ENCODE measurements at places on chromosomes 6 and 20.

DNA sequence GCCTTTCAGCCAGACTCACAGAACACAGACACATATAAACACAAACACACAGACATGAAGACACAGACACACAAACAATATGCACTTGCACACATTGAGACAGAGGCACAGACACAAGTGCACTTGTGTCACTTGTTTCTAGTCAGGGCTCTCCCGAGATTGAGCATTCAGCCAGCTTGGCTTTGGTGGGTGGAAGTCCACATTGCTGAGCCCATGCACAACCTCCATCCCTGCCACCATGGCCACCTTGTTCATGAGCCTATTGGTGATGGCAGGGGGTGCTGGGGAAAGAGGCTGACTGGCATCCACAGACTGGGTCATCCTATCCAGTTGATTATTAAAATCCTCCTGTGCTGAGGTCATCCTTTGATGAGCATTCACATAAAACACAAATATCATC lies 11.5 kb upstream of the CST7 start:
- no peak for DNase-seq

GRCh38 chr6:133093956-133094355 lies 147.2 kb upstream of the EYA4 start:
- DNase-seq = no peak

- DNase-seq = no peak
Observed at GRCh38 chr6:135318738-135319469, 137.8 kb downstream of the MYB start.

DNA sequence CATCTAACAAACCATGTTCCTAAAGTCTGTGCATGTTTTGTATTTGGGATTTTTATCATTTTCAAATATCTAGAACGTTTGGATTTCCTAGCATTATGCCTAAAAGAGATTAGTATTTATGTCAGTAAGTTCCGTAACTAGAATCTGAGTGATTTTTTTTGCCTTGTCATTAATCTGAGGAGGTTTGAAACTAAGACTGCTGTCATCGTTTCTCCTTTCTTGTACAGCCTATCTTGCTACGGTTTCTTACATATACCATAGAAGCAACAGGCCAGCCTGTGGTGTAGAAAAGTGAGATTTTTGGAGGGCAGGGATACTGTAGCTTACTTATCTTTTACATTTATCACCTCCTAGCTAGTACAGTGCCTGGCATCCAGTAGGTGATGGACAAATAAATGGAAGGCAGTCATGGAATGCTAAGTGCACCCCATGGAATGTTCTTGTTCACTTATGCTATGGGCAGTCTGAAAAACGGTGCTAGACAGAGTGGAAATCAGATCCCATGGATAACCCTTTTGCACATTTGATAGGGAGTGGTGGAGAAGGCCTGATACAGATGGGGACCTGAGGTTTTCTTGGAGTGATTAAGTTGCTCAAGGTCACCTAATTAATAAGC lies 93.9 kb downstream of the ARID1B start:
- DNase-seq = no peak

DNA sequence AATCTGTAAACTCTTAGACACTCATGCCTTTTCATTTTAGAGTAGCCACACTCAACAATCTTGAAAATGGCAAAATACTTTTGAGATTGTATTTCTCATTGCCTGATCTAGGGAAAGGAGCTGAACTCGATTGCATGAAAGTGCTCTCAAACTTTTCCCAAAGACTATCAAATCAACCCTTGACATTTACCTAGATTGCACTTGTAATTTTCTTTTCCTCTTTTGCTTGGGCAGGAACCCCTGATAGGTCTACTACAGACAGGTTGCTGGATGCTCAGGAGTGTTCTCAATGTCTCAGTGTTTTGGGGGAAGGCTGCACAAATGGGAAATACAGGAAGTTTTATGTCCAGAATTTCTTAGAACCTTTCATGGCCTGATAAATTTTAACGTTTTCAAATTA lies 468.0 kb upstream of the GJE1 start:
- DNase-seq = no peak

GRCh38 chr6:93177438-93177837 lies 241.9 kb downstream of the EPHA7 start:
- DNase-seq = no peak

DNA sequence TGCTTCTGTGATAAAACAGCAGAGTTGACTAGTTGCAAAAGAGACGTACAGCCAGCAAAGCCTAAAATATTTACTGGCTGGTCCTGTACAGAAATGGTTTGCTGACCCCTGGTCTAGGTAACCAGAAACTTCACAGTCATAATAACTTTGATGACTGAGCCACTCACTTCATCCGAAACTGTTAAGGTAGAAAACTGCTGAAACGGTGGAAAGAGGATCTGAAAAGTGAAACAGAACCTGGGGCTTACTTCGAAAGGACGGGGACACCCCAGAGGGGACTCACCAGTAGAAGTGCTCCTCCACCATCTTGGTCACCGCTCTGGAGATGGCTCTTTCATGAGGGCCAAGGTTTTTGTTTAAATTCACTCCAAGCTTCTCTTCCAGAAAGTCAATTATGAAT lies 16.4 kb downstream of the FAXC start:
- DNase-seq = no peak

DNA sequence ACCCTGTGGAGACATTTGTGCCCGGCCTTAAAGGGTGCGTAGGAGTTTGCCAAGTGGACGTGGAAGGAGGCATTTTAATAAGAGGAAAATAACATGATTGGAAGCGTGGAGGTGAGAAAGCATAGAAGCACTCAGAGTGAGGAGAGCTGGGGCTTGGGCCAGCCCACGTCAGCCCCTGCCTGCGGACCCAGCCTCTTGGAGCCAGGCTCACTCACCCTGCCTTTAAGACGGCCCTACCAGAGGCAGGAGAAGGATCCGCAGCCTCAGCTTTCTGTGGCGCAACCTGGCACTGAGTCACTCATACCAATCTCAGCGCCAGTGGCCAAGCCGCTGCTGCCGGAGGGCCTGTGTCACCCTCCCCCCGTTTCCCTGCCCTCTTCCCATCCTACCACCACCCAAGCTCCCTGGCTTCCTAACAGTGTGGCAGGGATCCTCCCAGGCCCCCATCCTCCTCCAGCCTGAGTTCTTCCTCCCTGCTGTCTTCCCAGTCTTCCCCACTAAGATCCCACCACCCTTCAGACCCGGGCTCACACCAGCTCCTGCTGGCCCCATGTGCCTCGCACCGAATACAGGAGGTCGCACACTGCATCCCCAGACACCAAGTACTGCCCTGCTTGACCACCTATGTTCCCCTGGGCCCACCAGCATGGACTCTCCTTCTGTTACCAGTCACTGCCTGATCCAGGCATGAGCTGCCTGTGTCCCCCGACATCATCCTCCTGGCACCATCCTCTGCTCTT lies 285.2 kb downstream of the UST start:
- DNase-seq = no peak

- no peak for DNase-seq
Observed at GRCh38 chr6:129645106-129645829, 64.7 kb downstream of the ARHGAP18 start.

DNA sequence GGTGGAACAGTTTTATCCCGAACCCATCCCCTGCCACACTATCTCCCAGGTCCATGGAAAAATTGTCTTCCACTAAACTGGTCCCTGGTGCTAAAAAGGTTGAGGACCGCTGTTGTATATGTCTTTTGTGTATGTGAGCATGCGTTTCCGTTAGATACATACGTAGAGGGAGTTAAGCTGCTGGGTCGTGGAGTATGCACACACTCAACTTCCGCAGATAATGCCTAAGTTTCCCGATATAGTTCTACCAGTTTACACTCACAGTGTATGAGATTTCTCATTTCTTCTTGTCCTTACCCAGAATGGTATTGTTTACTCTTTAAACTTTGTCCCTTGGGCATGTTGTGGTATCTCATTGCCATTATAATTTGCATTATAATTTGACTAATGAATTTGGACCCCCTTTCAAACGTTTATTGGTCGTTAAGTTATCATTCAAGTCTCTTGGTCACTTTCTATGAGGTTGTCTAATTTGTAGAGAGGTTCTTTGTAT lies 50.5 kb upstream of the SCAF8 start:
- DNase-seq = no peak

DNA sequence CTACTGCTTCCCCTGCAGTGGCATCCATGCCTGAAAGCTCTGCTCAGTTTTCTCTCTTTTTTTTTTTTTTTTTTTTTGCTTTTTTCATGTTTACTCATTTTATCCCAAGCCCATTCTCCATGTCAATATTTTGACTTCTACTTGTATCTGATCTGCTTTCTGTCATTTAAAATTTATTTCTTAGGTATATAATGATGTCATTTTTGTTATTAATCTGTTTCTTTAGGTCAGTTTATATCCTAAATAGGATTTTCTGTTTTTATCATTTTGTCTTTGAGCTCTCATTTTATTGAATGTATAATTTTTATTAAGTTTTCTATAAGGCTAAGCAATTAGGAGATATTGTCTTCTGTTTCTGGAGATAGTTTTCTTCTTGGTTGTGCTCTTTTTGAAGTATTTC lies 138.5 kb upstream of the PMEPA1 start:
- no peak for DNase-seq

GRCh38 chr6:170485159-170485558 lies 67.9 kb downstream of the PSMB1 start:
- no peak for DNase-seq

DNA sequence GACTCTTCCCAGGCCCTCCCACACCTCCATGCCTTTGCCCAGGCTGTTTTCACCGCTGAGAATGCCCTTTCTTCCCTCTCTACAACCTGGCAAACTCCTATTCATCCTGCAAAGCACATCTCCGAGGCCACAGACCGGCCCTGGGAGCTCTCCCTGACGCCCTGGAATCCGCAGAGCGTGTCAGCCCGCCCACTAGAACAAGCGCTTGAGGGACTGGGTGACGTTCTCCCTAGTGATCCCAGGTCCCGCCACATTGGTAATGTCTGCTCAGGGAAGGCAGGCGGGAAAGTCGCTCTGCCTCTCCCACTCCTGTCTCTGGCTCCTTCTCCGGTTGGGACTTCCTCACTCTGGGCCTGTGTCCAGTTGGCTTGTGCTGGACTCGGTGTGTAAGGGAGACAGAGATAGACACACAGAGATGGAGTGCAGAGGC lies 61.6 kb downstream of the SRC start:
- no peak for DNase-seq

DNA sequence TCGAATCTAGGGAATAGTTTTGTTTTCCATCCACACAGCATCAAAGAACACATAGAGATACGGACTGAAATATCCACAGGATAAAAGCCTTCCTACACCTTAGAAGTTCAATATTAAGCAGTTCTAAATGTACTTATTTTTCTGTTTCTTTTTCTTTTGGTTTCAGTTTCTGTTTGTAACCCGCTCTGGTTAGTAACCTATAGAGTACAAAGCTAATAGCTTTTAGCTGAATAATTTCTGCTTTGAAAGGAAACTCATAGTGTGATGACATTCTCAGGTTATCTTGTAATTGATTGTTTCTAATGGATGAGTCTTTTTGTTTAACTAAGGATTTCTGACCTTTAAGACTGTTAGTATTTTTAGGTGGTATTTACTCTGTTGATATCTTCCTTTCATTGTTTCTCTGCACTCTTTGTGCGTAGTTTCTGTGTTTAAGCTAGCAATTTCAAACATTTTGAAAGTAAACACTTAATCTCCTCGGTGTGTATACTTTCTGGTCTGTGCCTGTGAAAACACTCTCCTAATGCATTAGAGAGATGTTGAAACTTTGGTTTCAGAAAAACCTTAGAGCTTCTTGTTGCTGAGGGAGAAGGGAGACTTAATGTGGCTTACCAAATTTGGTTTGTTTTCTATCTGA lies 385.5 kb downstream of the HDGFL1 start:
- DNase-seq = no peak

DNA sequence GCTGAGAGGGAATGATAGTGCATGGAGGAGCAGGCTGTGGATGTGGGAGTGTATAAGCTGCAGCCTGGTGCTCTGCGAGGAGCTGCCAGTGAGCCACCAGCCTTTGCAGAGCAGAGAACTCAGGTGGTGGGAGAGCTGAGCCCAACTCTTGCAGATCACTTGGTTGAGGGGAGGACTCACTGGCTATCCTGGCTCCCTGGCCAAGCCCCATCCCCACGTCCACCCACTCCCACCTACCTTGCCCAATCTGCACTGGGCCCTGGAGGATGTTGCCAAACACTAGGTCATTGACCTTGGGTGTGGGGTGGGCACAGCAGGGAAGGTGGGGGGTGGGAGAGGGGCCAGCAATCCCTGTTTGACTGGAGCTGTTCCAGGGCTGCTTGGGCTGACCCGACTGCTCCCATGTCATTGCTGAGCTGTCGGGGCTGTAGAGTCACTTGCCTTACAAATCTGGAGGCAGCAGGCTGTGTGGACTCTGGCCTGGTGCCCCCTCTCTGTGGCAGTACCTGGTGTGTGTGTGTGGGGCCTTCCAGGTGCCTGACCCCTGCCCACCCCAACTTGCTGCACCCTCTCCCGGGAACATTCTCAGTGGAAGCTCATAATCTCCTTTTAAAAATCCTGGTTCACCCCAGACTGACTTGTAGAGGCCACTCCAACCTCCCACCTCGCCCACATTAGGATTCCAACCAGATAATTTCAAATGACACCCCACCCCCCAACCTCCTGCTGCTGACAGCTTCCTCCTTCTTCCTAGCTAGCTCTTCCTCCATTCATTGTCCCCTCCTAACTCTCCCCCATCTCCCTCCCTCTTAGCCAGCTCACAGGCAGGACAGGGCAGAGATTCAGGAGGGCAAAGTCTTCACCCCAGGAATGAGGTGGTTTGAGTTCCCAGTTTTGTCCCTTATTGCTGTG lies 162.3 kb downstream of the MRPL14 start:
- DNase-seq = no peak

DNA sequence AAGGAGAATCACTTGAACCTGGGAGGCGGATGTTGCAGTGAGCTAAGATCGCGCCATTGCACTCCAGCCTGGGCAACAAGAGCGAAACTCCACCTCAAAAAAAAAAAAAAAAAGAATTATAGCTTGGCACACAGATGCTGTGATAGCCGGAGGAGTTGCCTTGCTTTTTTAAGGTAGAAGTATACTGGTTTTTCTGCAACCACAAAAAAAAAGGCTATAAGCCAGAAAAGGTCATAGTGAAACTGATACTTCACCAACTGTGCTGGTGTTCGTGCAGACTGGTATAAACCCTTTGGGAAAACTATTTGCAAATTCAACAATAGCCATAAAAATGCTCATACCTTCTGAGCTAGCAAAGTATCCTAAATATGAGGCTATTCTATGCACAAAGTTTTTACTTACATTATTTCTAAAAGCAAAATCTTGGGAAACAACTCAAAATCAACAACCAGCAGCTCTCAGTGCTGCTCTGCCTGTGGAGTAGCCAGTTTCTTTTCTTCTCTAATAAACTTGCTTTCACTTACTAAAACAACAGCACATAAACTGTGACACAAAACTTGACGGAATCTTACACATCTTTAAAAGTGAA lies 44.0 kb downstream of the B4GALT5 start:
- no peak for DNase-seq

- DNase-seq = no peak
Observed at GRCh38 chr6:127792616-127793015, 108.2 kb downstream of the THEMIS start.

- no peak for DNase-seq
Observed at GRCh38 chr6:134875367-134875766, 74.5 kb downstream of the ALDH8A1 start.
